ENCODE measurements at places on chromosomes 1 and 21. TPM values are rescaled to one million over a fixed set of nuclear protein-coding genes. Genes with fewer than 3 reads are reported as not detected.
A peak's percentile ranks its signal among the peaks of the same experiment; 100 is the strongest.

Gene FGR
- total RNA-seq, result 7.6 TPM

DNA sequence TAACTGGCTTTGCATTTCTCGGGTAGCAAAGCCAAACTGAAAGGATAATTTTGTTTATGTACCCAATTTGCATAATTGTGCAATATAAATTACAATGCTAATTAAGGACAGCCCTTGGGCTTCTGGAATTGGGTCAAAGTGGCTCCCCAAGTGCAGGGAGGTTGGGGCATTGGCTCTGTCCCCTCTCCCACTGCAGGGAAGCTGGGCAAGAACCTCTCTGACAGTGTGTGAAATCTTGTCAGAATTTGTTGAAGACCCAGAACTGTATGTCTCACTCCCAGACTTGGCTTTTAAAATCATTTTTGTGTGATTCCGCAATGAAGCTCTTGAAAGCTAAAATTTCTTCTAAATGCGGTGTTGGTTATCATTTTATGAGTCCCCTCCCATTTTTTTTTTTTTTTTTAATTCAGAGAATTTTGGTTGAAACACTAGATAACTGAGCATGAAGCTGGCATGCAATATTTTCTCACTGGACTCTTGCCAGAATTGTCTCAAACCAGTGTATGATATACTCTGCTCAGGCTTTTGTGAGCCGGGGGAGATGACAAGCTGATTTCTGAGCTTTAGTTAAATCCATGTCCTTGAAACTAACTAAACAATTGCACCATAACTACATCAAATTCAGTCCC lies 878.9 kb upstream of the CXADR start:
- no peak for DNase-seq

Gene DCST1
- total RNA-seq, result not detected

Gene ST6GALNAC3
- 5.9 TPM for total RNA-seq

Gene CD52
- total RNA-seq, result 21.1 TPM

GRCh38 chr1:244047621-244048255 lies 3.3 kb upstream of the ZBTB18 start:
- peak; percentile 76 for DNase-seq

DNA sequence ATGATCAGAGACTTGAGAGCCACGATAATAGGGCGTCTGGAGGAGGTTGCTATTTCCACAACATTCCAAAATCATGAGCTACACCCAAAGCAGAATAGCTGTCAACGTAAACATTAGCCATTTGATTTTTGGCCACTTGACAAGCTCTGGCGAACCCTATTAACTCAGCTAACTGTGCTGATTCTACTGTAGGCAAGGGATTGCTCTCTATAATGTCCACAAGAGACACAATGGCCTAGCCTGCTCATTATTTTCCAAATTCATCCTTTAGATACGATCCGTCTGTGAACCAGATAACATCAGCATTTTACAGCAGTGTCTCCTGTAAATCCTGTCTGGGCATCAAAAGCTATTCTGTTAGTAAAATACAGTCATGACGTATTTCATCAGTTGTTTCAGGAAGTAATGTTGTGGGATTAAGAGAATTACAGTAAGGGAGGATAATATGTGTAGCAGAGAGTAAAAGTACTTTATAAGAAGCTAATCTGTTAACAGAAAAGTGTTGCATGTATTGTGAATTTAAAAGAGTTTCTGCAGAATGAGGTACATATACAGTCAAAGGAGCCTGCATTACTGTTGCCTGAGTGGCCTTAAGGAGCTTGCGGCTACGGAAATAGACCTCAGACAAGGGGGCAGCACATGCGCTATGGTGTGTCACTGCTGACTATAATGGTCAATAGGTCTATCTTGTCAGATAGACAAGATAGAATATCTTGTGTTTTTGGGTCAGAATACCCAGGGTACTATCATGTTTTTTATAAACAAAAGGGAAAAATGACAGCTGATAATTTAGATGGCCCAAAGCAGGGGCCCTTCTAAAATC lies 44.9 kb upstream of the TINAGL1 start:
- DNase-seq, result no peak

- DNase-seq, result no peak
Observed at GRCh38 chr1:232880354-232880753, 70.1 kb upstream of the NTPCR start.

GRCh38 chr21:25501996-25502665 lies 105.2 kb downstream of the MRPL39 start:
- DNase-seq, result no peak

GRCh38 chr1:197041486-197042353 lies 25.3 kb downstream of the F13B start:
- DNase-seq, result no peak

DNA sequence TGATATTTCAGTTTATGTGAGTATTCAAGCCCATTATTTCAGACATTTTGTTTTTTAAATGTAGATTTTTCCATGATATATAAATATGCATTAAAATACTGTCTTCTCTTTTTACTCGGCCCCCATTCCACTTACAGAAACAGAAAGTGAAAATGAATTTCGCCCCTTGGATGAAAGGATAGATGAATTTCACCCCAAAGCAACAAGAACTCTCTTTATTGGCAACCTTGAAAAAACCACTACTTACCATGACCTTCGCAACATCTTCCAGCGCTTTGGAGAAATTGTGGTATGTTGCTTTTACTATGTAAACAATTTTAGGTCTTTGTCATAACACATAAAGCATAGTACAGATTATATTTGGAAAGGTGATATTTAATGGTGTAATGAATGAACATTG lies 59.9 kb downstream of the ZBTB17 start:
- no peak for DNase-seq

GRCh38 chr1:39720094-39720999 lies 18.3 kb upstream of the PPIE start:
- no peak for DNase-seq

DNA sequence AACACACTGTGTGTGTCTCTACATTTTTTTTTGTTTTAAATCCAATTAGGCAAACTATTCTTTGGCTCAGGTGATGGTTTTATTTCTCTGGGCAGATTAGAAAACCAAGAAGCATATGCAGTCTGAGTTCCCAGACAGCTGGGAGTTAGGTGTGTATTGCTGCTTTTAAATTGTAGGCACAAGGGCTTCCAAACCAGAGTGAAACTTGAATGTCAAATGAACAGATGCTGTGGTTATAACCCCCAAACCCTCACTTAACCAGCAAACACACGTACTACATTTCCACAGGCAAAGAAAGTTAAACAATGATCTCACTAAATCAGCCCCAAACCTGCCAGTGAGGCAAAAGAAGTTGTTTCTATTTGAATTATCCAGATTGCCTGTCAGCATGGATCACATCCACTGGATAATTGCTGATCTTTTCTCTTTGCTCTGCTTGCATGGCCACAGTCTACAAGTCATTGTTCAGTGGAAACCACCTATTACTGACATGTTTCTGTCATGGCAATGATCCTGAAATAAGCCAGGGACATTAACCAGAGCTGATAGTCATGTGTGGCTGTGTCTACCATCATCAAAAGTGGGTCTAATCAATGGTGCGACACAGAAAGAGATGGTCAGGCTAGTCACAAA lies 576.5 kb upstream of the PLXNA2 start:
- no peak for DNase-seq

DNA sequence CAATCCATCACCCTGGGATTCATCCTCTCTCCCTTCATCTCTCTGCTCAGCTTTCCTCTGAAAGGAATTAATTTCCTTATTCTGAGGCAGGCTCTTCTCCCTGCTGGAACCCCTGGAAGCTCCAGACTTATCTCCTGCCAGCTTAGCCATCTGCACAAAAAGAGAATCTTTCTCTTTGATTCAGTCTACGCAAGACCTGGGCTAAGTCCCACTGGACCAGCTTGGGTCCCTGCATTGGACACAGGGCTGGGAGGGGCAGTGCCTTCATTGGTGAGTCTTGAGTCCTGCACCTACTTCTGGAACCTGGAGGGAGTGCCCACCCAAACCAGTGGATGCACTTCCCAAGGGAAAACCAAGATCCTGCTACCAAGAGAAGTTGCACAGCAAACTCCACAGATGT lies 271.7 kb upstream of the CSF3R start:
- no peak for DNase-seq

DNA sequence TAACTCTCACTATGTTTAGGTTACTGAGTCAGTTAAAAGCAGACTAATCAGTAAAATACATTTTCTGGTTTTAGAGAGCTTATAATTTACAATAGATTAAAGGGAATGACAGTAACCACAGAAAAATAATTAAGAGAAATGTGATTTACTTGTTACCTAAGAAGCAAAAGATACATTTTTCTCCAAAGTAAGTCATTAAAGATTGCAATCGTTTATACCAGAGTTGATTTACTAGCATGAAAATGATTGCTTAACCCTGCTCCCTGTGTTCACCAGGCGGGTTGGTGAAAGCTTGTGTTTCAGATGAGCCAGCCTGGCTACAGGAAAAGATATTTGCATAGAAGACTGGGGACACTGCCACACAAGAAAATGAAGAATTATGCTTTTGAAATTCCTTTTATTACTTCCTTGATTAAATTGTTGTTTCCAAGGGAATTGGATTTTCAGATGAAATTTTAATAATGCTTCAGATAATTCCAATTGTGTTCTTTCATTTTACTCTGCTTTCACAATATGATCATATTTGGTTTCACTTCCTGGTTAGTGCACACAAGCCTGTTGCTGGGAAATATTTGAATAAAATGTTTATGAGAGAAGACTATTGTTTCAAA lies 27.9 kb downstream of the LRRC8B start:
- no peak for DNase-seq
